Activated CD4-positive, alpha-beta memory T cell treated with anti-CD3 and anti-CD28 coated beads, Interleukin-2, amount 10 ng/mL, durations not matched to agents 7 days and 5 days (primary cell): ENCODE measurements at places on chromosomes 13 and 19. TPM values are rescaled to one million over a fixed set of nuclear protein-coding genes. Genes with fewer than 3 reads are reported as not detected.

IGFL2 gene
- total RNA-seq = not detected

NALCN gene
- total RNA-seq = not detected

ZNF667 gene
- not detected for total RNA-seq

CASP14 gene
- not detected for total RNA-seq

ZNF329 gene
- total RNA-seq = 4.5 TPM

GRAMD1A gene
- total RNA-seq = 106 TPM

EBI3 gene
- 4.0 TPM for total RNA-seq

ZNF730 gene
- not detected for total RNA-seq

FUT3 gene
- not detected for total RNA-seq

ZIC5 gene
- not detected for total RNA-seq

CFAP97D2 gene
- not detected for total RNA-seq

CYSLTR2 gene
- 3.9 TPM for total RNA-seq

CACNA1A gene
- total RNA-seq = 4.1 TPM

PNMA8B gene
- total RNA-seq = 0.05 TPM

TMC4 gene
- total RNA-seq = 3.2 TPM

B9D2 gene
- 11.2 TPM for total RNA-seq

UNC13A gene
- total RNA-seq = 0.03 TPM

ZNF302 gene
- total RNA-seq = 20.3 TPM

SPACA4 gene
- total RNA-seq = not detected

OXGR1 gene
- total RNA-seq = not detected

BRSK1 gene
- total RNA-seq = 5.7 TPM

FOXA3 gene
- total RNA-seq = not detected

MRPS31 gene
- 34.0 TPM for total RNA-seq

IL17D gene
- total RNA-seq = not detected

AMH gene
- total RNA-seq = 7.6 TPM

SERP2 gene
- not detected for total RNA-seq

ERICH6B gene
- total RNA-seq = not detected

ADGRL1 gene
- total RNA-seq = 6.5 TPM

PRDX2 gene
- 240 TPM for total RNA-seq

PTH2 gene
- total RNA-seq = not detected

EDDM13 gene
- total RNA-seq = 2.9 TPM

LRG1 gene
- 0.18 TPM for total RNA-seq

CRB3 gene
- 0.63 TPM for total RNA-seq

SLC25A42 gene
- 17.6 TPM for total RNA-seq

ZNF492 gene
- total RNA-seq = 1.2 TPM

PSG2 gene
- not detected for total RNA-seq

TEX26 gene
- total RNA-seq = not detected

ZNF627 gene
- total RNA-seq = 6.7 TPM

VSIG10L gene
- 2.3 TPM for total RNA-seq

HSPB6 gene
- 0.48 TPM for total RNA-seq

KLHL1 gene
- not detected for total RNA-seq

TSHZ3 gene
- 3.0 TPM for total RNA-seq

MADCAM1 gene
- 0.81 TPM for total RNA-seq

OR7D2 gene
- 0.08 TPM for total RNA-seq

ZNF766 gene
- 23.3 TPM for total RNA-seq
